Stimulated activated CD8-positive, alpha-beta memory T cell treated with anti-CD3 and anti-CD28 coated beads, Interleukin-15, amount 100 ng/mL, for 24 hours (primary cell): ENCODE measurements at places on chromosomes 4 and X.

DNA sequence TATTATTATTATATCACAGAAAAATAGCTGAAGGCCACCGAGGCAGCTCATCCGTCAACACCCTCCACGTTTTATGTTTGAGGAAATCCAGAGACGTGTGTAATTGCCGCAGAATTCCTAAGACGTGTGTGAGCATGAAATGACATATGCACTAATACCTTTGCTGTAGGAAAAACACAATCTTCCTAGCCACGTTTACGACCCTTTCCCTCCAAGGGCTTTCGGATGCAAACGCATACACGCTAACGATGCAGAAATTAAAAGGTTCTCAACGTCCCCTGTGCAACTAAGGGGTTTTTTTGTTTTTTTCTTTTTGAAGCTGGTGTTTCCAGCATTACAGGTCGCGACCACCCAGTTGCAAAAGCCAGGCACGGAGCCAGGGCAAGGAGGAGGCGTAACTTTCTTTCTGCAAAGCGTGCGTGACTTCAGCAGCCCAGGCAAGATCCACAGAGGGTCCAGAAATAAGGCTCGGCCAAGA is 33.8 kb downstream of the CRLF2 start:
- no peak for DNase-seq

DNA sequence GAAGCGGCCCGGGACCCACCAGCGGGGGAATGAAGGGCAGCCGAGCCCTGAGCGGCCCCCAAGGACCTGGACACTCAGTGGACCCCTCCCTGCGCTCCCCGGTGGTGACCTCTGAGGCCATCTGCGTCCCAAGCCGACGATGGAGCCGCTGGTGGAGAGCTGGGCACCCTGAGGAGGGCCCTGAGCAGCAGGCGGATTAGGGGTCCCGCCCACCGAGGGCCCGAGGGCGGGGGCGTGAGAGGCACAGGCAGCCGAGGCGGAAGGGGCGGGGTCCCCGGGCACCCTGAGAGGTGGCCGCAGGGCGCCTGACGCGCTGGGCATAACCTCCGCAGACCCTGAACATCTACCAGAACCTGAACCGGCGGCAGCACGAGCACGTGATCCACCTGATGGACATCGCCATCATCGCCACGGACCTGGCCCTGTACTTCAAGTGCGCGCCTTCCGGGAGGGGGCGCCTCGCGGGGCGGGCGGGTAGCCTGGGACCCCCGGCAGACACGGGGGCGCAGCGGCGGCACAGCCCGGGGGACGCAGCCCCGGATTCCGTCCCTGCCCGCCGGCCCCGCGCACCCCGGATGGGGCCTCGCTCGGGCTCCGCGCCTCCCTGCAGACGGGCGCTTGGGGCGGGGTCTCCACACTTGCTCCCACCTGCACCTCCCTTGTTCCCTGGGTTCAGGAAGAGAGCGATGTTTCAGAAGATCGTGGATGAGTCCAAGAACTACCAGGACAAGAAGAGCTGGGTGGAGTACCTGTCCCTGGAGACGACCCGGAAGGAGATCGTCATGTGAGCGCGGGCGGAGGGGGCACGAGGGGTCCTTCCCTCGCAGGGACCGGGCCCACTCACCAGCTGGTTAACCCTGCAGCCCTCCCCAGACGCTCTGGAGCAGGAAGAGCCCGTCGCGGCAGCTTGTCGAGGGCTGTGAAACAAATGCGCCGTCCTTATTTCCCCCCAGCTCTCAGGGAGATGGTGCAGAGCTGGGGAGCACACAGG is 10.3 kb downstream of the ATP5ME start:
- peak; percentile 35 for DNase-seq

- DNase-seq = no peak
Measured at GRCh38 chr4:123977641-123978081, 581.1 kb downstream of the SPRY1 start.

DNA sequence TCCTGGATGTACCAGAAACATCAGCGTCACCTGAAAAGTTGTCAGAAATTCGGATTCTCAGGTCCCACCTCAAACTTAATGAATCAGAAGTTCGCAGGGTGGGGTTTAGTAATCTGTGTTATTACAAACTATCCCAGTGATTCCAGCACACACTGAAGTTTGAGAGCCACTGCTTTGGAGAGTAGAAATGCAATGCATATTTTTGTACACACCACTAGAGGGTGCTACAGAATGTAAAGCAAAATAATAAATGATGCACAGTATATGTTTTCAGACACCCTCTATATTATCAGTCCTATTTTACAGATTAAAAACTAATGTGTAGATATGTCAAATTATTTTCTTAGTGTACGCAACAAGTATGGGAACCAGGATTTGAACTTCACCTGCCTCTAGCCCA is 2.4 kb upstream of the MORF4L2 start:
- no peak for DNase-seq

DNA sequence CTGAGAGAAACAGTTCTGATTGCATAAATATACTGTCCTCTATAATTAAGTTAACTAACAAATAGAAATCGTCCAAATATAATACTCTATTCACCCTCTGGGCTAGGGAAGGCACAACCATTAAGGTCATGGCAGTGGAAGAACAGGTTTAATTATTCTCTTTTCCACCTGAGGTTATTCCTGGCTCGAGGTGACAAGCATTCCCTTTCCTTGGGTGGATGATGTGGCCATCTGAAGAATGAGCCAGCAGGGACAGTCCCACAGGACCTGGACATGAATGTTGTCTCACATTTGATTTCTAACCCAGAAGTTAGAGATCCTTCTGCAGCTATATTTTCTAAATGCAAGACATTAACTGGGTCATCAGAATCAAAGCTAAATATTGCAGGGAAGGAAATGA is 5.5 kb downstream of the IBSP start:
- no peak for DNase-seq

GRCh38 chrX:117752745-117753144 is 363.9 kb downstream of the KLHL13 start:
- no peak for DNase-seq

DNA sequence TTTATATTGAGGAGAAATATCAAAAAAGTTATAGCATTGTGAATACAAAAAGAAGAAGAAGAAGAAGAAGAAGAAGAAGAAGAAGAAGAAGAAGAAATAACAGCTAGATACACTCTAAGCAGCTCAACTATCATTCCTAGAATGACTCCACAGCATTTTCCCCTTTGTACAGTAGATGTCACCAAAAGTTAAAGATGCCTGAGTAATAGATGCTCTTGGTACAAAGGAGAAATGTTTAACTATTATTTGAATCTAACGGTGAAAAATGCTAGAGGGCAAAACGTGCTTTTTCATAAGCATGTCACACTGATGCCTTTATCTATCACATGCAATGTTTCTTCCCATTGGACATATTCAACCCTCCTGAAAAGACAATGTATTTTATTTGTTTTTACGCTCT is 178.4 kb upstream of the GPRIN3 start:
- DNase-seq = no peak

DNA sequence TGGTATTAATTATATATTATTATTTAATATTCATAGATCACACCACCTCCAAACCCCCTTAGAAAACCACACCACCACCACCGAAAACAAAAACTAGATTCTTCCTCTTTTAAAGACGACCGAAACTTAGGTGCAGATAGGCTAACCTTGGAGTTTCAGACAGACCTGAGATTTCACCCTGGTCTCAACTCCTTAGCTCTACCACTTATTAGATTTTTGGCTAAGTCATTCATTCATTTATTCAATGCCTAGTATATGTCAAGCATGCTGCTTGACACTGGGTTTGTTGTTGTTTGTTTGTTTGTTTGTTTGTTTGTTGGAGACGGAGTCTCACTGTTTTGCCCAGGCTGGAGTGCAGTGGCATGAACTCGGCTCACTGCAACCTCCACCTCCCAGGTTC is 9.5 kb upstream of the BMP2K start:
- no peak for DNase-seq

DNA sequence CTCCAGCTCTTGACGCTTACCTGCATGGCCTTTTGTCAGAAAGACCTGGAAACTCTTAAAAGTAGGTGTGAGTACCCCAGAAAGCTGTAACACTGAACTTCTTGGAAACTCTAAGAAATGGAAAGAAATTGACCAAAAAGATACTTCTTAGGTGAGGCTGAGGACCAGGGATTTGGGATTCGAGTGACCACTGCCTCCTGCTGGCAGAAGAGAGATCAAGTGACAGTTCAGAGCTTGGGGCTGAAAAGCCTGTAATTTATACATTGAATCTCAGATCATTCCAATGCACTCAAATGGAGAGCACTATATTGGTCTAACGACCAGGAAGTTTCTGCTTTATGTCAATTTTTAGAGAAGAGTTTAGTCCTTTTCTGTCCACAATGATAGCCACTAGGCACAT is 204.6 kb downstream of the PDGFRA start:
- no peak for DNase-seq

GRCh38 chrX:148928811-148929210 is 428.4 kb downstream of the AFF2 start:
- no peak for DNase-seq

DNA sequence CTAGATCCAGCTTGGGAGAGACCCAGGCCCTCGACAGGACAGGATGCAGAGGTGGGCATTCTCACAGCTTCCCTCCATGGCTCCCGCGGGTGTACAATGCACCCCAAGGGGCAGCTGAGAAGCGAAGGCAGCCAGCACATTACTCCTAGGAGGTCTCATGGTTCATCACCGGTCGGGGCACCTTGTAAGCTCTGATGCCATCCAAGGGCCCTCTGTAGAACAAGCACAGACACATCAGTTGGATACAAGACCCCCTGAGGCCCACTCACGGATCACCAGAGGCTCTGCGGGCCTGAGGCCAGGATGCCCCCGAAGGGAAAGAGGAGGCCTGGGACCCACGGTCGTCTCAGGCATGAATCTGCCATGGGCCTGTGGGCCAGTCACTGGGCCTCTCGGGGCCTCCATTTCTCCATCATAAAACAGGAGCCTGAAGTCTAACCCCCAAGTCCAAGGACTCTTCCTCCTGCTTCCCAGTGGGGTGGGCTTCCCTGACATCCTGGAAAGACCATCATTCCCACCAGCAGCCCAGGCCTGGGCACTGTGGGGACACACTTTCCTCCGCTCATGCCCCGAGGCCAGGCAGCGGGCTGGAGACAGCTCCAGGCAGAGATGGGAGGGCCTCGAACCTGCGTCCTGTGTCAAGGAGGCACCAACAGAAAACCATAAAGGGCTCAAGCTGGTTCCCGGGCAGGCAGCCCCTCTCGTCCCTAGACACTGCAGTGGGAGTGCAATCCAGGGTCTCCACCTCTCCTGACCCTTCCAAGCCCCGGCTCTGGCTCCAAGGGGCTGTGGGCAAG is 20.1 kb downstream of the HMX1 start:
- no peak for DNase-seq

- no peak for DNase-seq
Measured at GRCh38 chr4:20046931-20047677, 204.6 kb upstream of the SLIT2 start.

GRCh38 chr4:99506781-99507180 is 4.0 kb upstream of the C4orf17 start:
- DNase-seq = no peak

GRCh38 chr4:7698584-7698983 is 241.1 kb downstream of the AFAP1 start:
- no peak for DNase-seq

- DNase-seq = no peak
Measured at GRCh38 chr4:147528054-147528453, 47.2 kb downstream of the EDNRA start.

DNA sequence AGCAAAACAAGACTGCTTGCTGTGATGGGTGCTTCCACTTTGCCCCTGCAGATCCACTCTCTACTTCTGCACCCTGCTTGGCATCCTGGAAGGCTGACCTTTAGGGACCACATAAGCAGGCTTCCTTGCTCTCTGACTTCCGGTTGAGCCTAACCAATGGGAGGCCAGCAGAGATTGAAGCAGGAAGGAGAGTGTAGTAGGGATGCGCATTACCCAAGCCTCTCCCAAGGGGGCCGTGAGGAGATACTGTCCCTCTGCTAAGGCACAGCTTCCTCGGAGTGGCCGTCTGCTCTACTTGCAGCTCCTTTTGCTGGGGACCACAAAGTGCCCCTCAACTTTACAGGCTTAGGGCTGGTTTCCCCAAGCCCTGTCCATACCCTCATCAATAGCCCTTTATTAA is 624.3 kb upstream of the TENM3 start:
- DNase-seq = no peak

DNA sequence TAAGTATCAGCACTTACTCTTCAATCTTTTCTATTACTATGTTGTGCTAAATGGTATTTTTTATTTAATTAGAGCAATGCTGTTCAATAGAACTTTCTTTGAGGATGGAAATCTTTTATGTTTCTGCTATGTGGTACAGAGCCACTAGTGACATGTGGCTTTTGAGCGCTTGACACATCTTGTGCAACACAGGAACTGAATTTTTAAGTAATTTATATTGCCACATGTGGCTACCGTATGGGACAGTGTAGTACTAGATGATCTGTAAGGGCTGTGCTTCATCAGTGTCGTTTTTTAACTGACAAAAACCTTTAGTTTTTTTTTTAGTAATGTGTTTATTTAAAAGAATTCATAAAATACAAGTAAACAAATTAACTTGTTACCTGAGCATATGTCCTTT is 22.4 kb downstream of the HPRT1 start:
- DNase-seq = no peak

GRCh38 chr4:122052677-122053076 is 99.5 kb upstream of the BLTP1 start:
- DNase-seq = no peak

- no peak for DNase-seq
Measured at GRCh38 chrX:18654875-18655836, 16.8 kb downstream of the RS1 start.

DNA sequence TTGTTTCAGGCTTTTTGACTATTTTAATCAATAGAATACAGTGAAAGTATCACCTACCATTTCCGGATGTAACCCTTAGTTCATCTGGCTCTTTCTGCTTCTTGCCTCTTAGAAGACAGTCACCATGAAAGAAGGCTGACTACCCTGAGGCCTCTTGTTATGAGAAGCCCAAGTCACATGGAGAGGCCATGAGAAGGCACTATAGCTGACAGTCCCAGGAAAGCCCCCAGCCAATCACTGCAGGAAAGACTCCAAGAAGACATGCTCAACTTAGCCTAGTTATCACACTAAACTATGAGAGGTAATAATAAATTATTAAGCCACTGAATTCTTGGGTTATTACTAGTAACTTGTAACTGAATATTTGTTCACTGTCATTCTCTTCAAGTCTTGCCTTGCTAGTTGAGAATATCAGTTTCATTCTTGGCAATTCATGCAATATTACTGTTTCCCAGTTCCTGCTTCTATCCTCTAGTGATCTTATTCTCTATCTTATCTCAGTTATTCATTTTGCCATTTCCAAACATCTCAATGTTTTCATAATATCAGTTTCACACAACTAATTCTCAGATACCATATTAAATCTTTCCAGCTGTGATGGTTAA is 57.1 kb upstream of the GUCY1A1 start:
- no peak for DNase-seq
